ENCODE measurements at places on chromosomes 2 and 18.

GRCh38 chr2:208406474-208407451 is at the start of gene PTH2R:
Gene PTH2R (plus strand): TSS chr2:208406792. CDS start chr2:208407044, 252 bp downstream.
- DNase-seq = no peak

DNA sequence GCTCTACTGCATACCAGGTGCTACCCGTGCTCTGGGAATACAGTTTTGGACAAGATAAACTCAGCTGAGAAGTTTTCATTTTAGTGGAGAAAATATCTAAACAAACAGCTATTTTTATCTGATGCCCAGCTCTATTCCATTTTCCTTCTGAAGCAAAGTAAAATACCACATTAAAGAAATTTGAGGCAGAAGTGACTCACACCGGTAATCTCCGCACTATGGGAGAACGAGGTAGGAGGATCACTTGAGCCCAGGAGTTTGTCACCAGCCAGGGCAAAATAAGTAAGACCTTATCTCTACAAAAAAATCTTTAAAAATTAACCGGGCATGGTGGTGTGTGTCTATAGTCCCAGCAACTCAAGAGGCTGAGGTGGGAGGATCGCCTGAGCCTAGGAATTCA is 416.2 kb upstream of the LYPD1 start:
- no peak for DNase-seq

DNA sequence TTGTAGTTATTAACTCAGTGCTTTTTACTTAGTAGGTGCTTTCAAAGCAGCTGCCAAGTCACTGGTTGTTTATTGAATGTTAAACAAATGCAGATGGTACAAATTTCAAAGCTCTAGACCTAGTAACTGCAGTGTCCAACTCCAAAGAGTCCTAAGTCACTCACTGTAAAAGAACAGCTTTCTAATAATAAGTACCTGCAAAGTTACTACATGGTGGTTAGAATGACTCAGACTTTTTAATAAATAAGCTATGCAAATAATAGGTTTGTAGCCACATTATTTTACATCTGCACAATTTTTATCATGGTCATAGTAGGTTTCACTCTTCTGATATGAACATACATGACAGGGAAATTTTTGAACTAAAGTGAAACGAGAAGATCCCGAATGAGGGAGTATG is 1620.4 kb upstream of the CELF4 start:
- DNase-seq = no peak

DNA sequence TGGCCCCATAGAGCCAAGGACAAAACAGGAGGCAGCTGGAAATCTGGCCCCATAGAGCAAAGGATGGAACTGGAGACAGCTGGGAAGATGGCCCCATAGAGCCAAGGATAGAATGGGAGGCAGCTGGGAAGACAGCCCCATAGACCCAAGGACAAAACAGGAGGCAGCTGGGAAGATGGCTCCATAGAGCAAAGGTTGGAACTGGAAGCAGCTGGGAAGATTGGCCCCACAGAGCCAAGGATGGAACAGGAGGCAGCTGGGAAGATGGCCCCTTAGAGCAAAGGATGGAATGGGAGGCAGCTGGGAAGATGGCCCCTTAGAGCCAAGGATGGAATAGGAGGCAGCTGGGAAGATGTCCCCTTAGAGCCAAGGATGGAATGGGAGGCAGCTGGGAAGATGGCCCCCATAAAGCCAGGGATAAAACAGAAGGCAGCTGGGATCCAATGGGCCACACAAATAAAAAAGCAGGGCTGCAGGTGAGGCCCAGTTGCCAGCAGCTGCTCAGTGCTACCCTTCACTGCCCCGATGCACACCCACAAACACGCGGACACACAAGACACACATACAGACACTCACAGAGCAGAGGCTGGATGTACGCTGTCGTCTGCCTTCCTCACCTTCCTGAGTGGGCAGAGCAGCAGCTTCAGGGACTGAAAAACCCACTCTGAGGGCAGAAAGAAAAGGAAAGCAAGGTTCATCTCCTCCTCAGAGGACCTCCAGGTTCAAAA is 505.4 kb upstream of the MYT1L start:
- DNase-seq = no peak

DNA sequence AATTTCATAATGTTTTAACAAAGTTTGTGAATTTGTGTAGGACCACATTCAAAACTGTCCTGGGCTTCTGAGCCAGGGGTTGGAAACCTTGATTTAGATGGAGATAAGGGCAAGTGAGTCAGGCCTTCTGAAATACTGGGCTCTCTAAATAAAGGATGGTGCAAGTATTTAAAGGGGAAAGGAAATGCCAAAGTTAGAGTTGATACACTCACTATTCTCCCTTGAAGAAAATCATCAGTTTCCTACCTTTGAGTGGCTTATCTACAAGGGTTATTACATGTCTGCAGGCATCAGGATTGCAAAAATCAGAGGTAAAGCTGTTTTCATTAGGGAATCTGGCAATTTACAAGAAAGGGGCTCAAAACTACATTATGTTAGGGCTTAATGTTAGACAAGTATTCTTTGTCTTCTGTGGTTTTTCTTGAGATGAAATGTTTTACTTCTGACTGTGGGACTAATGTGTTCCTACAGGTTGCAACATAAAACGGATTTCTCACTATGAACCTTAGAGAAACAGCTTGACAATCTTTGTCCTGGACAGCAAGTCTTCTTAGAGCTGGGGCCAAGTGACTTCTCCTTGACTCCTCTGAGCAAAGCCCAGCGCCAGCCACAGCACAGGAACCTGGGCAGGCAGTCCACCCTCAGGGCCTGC is 31.1 kb downstream of the RNU4ATAC start:
- DNase-seq = no peak

DNA sequence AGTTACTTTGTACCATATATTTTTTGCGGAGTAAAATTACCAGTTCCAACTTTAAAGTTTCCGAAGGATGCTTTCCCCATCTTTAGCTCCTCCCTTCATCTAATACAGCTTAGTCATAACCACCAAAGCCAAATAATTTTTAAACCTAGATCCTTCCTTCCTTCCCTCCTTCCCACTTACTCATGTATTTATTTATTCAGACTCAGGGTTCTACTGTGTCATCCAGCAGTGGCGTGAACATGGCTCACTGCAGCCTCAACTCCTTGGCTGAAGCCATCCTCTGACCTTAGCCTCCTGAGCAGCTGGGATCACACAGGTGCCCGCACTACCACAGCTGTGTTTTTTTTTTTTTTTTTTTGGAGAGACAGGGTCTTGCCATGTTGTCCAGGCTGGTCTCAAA is 4.4 kb downstream of the LPIN2 start:
- DNase-seq = no peak

- DNase-seq = no peak
These were observed 12.6 kb downstream of the RTP5 start for GRCh38 chr2:241882091-241882625.

GRCh38 chr2:105338020-105338385 is 663 bp downstream of the C2orf49 start:
- no peak for DNase-seq
